KBM-7 (cell line): ENCODE measurements at places on chromosomes 6 and 20.

DNA sequence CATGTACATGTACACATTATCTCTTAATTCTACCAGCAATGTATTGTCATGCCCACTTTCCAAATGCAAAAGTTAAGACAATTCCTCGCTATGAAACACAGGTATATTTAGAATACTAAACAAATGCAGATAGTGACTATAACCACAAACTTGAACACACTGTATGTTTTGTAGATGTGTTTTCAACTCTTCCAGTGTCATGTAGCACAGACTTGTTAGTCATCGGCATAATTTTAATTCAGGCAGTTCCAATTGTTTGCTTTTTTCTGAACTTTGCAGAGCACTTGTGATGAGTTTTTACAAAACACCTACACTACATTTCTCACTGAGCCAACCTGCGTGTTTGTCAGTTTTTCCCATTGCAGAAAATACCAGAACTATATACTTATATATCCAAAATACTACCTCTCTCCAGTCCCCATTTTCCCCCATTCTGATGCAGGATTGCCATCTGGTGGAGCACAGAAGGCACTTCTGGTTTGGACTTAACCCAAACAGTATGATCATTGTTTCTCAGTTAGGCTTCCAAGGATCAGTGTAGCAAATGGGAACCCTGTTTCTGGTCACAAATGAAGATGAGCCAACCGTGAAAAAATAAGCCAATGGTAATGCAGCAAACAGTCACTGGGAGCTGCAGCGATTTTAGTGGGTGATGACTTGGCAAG lies 143.4 kb downstream of the ADGRB3 start:
- DNase-seq: peak; percentile 49

GRCh38 chr6:147579667-147580066 lies 71.2 kb downstream of the SAMD5 start:
- DNase-seq: no peak

GRCh38 chr6:139483079-139483478 lies 108.6 kb upstream of the CITED2 start:
- DNase-seq: no peak

DNA sequence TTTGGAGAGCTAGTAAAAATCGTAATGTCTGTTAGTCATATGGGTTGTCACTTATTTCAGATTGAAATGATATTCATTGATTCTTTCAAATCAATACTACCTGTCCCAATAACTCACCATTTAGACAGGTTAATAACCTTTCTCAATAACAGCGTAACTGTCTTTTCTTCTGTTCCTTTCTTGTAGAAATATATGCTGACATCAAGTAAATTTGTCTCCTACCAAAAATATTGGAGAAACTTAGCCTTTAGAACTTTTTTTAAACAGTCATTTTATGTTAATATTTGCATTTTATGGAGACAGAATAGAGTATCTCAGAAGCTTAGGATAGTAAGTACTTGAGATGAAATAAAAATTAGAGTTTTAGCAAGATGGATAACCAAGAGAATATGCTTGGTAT lies 278.2 kb downstream of the UST start:
- DNase-seq: no peak

DNA sequence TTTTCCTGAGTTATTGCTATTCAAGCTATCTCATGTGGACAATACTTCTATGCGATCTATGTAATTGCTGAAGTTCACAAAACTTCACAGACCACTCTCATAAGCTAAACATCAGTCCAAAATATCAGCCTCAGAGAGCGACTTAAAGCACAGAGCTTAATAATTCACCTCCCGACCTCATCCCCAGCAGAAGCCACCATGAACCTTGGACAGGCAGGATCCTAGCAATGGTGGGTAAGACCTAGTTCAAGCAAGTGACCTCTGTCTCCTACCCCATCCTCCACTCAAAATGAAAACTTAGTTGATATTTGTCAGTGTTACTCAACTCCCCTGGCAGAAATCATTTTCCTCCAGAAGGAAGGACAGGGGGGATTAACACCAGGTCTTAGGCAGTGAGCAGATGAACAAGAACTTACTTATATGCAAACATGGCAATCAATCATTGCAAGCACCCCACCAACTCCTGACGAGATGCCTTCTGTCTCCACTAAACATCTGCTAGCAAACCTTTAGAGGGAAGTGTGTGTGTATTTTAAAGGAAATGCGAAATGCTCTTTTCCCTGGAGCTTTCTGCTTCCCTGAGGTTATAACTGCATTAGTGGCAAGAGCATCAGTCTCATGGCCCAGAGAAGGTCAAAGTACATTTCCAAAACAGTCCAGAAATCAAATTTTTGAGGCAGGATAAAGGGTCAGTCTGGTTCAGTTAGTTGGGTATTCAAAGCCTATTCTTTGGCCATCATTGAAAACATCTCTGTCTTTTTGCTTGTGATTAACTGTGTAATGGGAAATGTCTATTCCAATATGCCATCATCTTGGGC lies 90.0 kb downstream of the SLC22A23 start:
- no peak for DNase-seq

DNA sequence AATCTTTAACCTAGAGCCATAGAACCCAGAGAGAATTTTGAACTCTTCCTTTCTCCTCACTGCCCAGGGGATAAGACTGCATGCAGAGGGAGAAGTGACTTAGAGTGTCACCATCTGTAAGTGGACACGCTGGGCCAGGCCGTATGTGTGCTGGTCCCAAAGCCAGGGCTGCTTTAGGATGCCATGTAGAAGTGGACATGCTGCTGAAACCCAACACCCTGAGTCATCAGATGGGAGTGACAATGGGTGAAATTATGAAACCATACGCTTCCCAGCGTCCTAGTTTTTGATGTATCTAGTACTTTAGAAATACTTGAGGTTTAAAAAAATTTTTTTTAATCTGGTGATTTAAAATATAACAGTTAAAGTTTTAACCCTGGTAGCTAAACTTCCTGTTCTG lies 191.1 kb downstream of the FNDC1 start:
- DNase-seq: no peak
